ENCODE measurements at places on chromosomes 7 and 10.
A peak's percentile ranks its signal among the peaks of the same experiment; 100 is the strongest.

- DNase-seq: peak; percentile 51
Measured at GRCh38 chr10:79022565-79023230, 46.1 kb upstream of the ZMIZ1 start.

DNA sequence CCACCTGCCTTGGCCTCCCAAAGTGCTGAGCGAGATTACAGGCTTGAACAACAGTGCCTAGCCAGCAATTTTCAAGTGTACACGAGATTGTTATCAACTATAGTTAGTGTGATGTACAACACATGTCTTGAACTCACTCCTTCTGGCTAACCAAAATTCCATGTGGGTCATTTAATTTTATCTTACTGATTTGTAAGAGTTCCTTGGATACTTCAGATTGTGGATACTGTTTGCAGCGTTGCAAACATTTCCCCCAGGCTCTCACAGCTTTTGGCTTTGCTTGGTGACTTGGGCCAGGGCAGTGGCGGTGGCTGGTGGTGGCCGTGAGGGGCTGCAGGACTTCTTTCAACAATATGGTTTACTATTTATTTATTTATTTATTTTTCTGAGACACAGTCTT is 8.5 kb upstream of the TMEM270 start:
- DNase-seq: no peak

DNA sequence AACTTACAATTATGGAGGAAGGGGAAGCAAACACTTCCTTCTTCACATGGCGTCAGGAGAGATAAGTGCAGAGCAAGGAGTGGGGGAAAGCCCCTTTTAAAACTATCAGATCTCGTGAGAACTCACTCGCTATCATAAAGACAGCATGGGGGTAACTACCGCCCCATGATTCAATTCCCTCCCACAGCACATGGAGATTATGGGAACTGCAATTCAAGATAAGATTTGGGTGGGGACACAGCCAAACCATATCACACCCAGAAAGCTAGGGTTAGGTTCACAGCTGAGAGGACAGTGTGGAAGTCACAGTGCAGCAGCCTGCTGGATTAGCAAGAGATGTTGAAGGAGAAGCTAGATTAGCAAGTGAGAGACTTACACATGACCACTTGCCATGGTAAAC is 81.6 kb downstream of the CRTAC1 start:
- no peak for DNase-seq

DNA sequence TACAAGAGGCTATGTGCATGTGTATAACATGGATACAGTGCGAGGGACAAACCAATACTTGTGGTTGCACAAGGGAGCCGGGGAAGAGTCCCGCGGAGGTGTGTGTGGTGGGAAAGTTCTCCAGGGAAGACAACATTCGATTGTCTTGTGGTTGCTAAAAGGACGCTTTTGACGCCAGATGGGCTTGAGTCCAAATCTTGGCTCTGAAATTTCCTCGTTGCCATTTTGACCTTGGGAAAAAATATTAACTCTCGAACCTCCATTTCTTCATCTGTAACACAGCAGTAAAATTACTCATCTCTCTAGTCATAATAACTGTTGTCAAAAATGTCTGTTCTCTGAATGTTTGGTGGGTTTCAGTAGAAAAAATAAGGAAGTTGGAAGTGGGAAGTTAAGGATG is 16.5 kb downstream of the PLXDC2 start:
- no peak for DNase-seq

DNA sequence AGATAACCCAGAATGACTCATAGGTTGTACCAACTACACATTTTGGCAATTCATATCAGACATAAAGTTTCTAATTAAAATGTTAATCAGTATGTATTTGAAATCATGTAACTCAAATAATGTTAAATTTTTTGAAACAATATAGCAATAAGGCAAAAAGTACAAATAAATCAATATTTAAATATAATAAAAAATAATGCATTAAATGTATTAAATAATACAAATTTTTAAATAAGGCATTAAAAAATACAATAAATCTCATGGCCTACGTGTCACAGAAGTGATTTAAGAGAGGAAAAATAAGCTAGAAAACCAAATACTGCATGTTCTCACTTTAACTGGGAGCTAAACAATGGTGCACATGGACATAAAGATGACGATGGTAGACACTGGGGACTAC is 9.1 kb downstream of the PON2 start:
- no peak for DNase-seq

DNA sequence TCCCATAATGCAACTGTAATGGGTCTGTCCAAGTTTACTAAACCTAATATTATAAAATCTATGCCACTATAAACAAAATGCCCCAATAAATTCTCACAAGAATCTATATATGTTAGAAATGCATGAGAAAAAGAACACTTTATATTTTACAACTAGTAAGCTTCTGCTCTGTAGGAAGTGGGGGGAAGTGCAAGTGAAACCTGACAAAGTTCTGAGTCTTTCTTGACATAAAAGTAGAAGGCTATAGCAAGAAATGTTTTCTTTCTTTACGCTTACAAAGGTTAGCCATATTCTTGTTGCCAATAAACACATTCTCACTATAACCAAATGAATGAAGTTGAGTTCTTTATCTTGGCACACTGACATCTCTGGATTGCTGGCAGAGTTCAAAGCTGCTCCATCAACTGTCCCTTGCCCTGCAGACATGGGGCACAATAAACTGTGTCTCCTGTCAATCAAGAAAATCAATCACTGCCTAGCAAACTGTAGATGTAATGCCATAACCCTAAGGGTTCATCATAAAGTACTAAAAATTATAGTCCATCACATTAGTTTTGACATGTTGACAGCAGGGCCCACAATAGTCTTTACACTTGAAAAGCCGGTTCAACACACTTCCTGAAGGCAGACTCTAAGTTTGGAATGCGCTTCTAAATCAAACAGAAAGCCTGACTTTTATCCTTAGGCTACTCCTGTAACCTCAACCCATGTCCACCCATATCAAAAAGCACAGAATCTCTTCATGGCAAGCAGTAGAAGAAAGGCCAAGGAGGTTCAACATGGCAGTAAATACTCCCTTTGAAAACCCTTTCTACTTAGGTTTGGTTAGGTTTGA is 58.6 kb downstream of the TPK1 start:
- DNase-seq: no peak

GRCh38 chr10:111200505-111201186 is 123.8 kb downstream of the ADRA2A start:
- no peak for DNase-seq

- no peak for DNase-seq
Measured at GRCh38 chr10:34651416-34652195, 163.5 kb downstream of the PARD3 start.

GRCh38 chr7:151062399-151063211 is 3.2 kb downstream of the SLC4A2 start:
- peak; percentile 80 for DNase-seq

GRCh38 chr10:90963331-90963730 is 42.4 kb upstream of the ANKRD1 start:
- DNase-seq: no peak

GRCh38 chr10:71526653-71527052 is 129.9 kb downstream of the CDH23 start:
- DNase-seq: no peak

DNA sequence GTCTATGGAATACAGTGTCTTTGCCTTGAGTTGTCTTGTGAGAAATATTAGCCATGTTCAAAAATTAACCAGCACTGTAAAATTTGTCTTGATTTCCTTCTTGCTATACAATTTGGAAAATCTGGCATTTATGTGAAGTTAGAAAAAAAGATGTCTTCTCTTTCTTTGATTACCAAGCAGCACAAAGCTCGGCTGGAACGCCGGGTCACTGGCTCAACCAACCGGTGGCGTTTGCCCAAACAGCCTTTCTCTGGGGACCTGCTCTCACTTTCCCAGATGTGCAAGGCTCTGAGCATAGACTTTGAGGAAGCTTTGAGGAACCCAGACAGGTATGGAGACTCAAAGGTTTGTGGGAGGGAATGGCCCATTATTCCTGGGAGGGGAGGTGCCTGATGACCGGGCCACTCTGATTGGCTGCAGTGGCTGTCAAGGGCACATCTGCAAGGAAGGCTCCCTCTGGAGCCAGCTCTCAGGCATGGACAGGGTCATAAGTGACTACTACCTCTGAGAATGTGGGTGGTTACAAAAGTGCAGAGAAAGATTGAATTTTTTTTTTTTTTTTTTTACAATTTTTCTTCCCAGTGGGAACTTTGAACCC is 5.6 kb downstream of the BTBD16 start:
- DNase-seq: no peak

GRCh38 chr7:54967377-54967776 is 51.4 kb upstream of the EGFR start:
- DNase-seq: peak; percentile 63

DNA sequence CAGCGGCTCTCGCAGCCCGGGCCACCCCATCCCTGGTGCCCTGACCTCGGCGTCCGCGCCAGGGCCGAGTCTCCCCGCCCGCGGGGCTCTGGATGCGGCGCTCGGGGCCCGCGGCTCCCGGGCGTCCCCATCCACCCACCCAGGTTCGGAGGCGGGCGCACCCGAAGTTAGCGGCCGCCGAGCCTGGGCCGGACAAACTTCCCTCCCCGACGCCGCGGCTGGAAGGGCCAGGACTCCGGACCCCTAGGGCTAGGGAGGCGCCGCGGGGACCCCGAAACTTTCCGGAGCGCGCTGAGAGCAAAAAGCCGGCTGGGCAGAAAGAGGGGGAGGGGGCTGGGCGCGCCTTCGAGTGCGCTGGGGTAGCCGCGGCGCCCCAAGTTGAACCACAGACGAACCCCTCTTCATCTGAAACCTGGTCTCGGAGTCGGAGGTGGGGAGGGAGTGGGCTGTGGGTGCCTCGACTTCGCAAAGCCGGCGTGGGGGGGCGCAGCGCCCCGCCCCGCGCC is 3.7 kb upstream of the ELFN1 start:
- peak; percentile 39 for DNase-seq

DNA sequence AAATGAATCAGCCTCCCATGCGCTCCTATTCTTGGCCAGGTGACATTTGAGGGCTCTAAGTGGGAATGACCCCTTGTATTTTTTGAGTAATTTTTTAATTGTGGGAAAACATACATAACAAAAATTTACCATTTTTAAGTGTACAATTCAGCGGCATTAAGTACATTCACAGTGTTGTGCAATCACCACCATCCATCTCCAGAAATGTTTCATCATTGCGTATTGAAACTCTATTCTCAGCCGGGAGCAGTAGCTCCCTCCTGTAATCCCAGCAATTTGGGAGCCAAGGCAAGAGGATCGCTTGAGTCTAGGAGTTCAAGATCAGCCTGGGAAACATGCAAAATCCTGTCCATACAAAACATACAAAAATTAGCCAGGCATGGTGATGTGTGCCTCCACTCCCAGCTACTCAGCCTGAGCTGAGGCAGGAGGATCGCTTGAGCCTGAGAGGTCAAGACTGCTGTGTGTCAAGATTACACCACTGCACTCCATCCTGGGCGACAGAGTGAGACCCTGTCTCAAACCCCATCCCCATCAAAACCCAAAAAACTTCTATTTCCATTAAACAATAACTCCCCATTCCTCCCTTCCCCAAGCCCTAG is 2.5 kb downstream of the ANTXRL start:
- no peak for DNase-seq

DNA sequence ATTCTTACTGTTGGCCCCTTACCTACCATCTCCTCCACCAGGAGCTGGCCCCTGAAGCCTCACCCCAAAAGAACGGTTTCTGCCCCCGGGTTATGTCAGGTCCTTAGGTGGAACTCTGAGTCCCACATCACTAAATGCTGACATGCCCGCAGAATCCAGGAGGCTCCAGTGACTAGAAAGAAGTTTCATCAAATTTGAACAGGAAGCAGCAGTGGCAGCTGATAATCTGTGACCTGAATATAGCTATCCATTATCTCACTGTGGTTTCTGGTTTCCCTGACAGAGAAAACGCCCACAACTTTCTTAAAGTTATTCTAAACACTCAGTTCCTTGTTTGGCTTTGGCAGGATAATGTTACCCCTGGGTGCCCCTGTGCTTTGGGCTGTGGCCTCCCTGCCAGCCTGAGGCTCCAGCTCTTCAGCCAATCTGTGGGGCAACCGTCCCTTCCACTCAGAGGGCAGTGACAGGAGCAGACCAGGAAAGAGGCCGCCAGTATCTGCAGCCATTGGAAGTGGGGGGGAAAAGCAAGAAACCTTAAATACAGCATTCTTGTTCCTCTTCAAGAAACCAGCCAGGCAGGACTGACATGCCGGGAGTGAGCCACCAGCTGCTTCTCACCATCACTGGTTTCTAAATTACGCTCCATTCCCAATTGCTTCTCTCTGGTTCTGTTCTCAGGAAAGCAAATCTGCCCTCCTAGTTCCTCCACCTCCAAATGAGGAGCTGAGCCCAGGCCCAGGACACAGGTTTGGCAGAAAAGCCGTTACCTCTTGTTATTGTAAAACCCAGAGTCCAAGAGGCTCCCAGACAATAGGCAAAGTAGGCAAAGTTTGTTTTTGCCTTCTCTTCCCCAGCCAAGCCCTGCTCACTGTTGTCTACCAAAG is 41.2 kb upstream of the VCL start:
- DNase-seq: no peak

- DNase-seq: no peak
Measured at GRCh38 chr10:92697663-92698511, 8.1 kb downstream of the HHEX start.

DNA sequence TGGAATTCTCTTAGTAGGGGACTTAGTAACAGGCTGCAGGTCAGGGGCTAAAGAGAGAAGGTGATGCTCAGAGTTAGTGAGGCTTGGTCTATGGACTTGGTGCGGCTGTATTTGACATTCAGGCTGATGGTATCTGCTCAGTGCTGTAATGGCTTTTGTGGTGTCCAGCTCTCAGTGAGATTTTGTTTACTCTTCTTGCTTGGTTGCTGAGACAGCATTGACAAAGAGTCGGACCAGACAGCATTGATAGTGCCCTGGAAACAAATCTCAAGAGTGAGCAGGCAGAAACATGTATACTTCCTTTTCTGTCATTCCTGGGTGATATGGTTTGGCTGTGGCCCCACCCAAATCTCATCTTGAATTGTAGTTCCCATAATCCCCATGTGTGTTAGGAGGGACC is 202.0 kb downstream of the STK31 start:
- DNase-seq: no peak

DNA sequence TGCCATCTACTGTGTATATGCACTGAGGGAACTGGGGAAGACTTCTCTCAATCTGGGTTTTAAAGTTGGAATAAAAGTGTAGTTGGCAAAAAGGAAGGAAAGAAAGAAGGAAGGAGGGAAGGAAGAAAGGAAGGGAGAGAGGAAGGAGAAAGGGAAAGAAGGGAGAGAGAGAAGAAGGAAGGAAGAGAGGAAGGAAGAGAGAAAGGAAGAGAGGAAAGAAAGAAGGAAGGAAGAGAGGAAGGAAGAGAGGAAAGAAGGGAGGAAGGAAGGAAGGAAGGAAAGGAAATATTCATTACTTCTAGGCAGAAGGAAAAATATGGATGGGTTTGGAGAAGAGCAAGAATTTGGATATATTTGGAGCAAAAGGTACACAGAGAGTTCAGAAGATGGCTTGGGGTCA is 343.6 kb upstream of the AUTS2 start:
- no peak for DNase-seq

GRCh38 chr7:107594961-107595737 is 15.1 kb downstream of the BCAP29 start:
- DNase-seq: no peak

GRCh38 chr10:11212288-11213085 is 194.8 kb downstream of the CELF2 start:
- DNase-seq: no peak
